ENCODE measurements at places on chromosomes 12 and 14.

DNA sequence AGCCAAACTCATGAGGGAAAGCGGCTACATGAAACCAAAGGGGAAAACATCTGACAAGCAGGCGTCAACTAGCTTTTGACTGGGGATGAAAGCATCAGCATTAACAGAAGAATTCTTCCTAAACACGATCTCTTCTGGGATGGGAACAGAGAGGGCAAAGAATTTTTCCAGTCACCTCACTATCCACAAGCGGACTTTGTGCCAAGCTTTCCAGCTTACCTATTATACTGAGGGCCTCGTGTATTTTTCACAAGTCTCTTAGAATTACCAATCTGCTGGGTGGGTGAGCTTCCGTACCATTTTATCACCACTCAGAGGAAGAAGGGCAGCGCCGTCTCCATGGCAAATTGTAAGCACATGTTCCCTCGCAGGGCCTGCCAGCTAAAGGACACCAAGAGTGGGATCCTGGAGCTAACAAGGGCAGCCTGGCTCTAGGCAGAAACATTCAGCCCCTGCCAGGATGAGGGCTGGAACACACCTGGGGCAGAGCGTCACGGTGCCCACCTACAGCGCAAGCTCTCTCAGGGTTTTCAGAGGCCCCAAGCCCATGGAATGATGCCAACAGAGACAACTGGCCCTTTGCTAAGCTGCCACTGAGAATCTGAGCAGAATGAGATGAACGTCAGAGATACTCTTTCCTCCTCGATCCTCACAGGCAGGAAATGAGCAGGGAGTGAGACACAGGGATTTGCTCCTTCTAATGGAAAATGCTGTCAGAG is 74.6 kb downstream of the CHGA start:
- DNase-seq = no peak

- peak; percentile 91 for DNase-seq
These were observed 55.1 kb downstream of the SSH1 start for GRCh38 chr12:108802101-108802961.

GRCh38 chr12:112046003-112046402 is 32.8 kb downstream of the ERP29 start:
- no peak for DNase-seq

DNA sequence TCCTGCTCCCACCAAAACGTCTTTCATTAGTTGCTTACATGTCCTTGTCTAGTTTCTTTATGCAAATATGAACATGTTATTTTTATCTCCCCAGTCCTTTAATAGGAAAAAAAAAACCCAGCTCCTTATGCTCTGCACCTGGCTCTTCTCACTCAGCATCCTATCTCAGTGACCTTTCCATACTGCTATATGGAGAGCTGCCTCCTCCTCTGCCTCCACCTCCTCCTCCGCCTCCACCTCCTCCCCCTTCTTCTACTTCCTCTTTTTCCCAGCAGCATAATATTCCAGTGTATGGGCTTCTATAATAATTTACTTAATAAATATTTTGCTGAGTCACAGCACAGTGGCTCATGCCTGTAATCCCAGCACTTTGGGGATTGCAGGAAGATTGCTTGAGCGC is 31.5 kb downstream of the ABCB9 start:
- peak; percentile 45 for DNase-seq

DNA sequence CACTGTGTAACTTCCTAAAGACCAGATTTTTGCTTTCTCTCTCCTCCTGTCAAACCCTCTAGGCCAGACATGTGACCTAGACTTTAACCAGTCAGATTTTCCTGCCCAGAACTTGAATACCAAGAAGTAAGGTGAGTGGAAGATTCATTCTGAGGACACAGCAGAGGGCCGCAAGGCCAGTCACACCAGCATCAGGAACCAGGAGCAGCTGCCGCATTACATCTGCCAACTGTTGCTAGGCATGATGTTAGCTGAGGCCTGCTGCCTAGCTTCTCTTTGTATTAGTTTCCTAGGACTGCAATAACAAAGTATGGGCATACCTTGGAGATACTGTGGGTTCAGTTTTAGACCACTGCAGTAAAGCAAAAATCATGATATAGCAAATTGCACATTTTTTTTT is 101.9 kb upstream of the BMP4 start:
- DNase-seq = no peak

DNA sequence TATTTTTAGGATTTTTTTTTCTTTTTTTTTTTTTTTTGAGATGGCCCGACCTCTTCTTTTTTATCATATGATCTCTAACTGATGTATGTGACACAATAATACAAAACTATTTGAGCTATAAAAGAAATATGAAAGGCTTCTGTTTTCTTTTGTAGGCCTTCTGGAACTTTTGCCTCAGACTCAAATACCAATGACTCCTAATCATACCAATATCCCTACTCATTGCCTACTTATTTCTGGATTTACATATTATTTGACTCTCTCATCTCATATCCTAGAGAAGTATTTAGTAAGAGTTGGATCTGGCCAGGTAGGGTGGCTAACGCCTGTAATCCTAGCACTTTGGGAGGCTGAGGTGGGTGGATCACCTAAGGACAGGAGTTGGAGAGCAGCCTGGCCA is 12.7 kb upstream of the WDR89 start:
- no peak for DNase-seq

DNA sequence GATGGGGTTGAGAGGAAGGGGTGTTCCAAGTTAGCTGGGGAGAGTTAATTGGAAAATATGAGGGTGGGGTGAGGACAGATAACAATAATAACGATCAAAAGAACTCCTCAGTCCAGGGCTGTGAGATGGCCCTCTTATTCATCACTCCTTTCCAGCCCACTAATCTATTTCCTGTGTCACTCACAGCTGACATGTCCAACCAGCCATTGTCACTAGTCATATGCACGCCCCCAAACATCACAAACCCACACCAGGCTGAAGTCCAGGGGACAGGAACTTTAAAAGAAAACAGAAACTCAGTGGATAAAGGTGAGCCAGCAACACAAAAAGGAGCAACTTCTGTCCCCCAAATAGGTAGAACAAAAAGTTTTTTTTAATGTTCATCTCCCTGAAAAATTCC is 911 bp downstream of the CALCOCO1 start:
- DNase-seq = no peak

- no peak for DNase-seq
These were observed 207.5 kb downstream of the KIF26A start for GRCh38 chr14:104345621-104346462.

DNA sequence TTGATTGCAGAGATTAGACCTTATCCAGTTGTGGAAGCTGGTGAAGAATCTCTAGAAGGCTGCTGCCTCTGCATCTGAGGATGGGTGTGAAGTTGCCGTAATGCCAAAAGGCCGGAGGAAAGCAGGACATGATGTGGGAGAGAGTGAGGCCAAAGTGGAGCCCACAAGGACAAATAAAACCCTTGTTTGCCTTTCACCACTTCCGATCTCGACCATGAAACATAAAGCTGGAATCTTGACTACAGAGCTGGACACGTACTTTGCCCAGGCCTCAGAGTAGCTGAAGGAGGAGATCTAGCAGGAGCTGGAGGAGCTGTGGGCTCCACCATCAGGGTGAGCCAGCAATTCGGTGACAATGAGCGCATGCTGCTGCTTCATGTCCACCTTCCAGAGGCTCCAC is 5.0 kb upstream of the CACNA1C start:
- DNase-seq = no peak

DNA sequence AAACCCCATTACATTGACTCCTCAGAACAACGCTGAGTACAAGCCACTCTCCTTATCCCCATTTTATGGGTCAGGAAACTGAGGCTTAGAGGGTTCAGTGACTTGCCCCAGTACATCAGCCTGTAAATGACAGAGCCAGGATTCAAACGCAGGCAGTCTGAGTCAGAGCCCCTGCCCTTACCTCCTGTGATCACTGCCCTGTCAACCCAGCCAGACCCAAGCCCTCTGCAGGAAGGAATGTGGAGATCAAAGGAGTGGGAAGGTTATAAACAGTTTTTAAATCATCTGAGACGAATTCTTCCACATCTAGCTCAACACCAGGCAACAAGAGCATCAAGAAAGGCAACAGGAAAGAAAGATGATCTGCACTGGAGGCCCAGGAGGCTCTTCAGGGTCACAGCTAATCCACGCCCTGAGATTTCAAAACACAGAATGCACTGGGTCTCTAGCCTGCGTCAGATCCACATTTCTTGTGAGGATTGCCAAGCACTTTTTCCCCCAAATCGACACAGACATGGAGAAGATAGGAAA is 38.5 kb downstream of the SPTB start:
- no peak for DNase-seq

DNA sequence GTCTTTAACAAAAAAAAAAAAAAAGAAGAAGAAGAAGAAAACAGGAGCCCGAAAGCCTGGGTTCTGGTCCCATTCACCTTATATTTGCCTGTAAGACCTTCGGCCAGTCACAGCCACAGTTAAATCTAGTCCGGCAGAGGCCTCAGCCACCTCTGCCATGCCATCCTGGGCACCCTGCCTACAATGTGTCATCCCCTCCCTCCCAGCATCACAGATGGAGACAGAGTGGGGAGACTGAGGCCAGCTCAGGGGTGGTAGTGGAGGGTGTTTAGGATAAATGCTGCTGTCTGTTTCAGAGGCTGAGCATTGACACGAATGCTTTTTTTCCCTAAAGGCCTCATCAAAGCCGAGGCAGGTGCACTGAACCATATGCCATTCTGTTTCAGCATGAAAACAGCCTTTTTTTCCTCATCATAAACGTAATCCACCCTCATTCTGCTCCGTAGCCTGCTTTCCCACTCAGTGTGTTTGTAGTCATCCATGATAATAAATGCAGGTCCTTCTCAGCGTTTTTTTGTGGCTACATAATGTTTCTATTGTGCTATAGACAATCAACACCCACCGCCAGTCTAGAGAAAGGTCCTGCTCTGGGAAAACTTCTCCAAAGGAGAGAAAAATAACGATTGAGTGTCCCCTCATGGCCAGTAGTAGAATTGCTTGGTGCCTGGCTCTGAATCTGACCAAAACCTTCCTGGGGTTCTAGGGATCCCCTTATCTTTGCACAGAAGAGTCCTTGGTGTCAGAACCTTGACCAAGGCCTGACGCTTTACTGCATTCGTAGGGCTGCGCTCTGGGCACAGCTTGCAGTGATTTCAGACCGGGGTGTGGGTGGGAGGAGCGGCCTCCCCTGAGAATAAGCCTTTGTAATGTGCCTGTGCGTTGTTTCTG is 41.1 kb upstream of the TSPAN9 start:
- DNase-seq = peak; percentile 79

GRCh38 chr14:30779210-30779609 is 95.1 kb upstream of the COCH start:
- DNase-seq = no peak

DNA sequence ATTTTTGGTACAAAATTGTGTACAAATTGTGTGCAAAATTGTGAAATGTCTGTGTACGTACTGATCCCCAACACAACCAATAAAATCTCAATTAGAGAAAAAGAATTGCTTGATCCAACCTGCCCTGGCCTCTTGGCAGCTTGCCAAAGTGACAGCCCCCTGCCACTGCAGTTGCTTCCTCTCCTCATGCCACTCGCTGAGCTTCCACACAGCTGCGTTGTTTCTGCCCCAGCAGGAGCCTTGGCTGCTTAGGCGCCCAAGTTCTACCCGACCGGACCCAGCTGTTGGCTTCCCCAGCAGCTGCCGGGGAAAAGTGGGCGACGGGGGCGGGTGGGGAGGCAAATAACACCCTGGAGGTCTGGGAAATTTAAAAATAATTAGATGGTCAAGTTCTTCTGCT is 171.8 kb upstream of the ATF7IP start:
- DNase-seq = peak; percentile 39

- DNase-seq = no peak
These were observed at the start of gene UBC for GRCh38 chr12:124914392-124915238. UBC (minus strand) TSS chr12:124914650; CDS start chr12:124913771, 879 bp downstream.

DNA sequence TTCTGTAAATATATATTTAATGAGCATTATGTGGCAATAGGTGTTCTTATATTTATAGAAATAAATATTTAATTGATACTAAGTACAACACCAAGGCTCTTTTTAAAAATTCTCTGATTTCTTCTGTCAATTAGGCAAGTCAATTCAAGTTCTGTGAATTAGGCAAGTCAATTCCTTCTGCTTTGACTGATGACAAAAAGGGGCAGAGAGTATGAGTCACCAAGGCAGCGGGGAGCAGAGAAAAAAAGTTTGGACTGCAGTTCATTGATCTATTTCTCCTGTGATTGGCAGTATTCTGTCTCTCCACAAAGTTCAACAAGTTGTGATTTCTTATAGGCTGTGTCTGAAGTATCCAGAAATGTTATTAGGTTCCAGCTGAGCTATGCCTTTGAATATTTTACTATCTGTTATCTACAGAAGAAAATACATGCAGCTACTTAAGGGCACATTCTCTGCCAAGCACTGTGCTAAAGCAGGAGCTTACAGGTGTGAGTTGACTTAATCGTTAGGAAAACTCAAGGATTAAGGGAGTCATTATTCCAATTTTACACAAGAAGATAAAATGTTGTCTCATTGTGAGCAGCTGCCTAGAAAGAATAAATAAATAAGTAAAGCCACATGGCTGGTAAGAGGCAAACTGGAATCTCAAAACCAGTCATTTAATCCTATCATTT is 206.4 kb upstream of the ALG10B start:
- DNase-seq = no peak

GRCh38 chr12:93425736-93426411 is 15.9 kb downstream of the UBE2N start:
- DNase-seq = no peak

DNA sequence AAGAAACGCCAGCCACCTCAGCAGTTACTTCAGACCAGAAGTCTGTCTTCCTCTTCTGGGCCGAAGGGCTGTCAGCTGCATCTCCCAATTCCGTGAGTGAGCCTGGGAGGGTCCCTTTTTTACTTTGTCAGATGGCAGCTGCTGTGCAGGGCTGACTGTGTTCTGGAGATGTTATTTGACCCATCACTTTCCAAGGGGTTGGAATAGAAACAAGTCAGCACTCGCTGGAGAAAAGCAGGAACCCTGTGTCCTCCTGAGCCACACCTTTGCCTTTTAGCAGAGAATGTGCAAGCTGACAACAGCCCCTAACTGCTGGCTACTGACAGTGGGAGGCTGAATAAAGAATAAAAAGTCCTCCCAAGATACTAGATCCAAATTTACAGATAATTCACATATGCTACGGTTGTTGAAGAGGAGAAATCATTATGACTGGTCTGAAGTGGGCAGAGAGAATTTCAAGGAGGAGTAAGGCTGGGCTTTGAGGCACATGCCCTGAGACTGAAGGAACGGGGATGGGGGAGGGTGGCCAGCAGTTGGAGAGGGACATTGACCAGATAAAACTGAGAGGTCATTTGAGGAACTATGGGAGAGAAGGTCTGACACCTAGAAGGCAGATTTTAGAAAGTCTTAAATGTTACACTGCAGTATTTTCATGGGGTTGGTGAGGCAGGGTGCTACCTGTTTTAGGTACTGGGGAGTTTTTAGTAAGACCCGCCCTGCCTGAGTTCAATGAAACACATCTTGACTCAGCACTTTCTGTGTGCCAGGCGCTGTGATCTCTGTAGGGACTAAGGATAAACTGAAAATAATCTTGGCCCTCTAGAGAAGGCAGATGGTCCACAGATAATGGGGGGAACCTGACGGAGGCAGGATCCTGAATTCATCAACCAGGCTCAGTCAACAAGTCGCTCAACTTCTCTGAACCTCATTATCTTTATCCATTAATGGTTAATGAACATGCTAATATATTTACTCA is 27.4 kb downstream of the FAM234B start:
- peak; percentile 80 for DNase-seq

GRCh38 chr12:119208626-119209061 is 29.9 kb downstream of the HSPB8 start:
- DNase-seq = peak; percentile 39

- no peak for DNase-seq
These were observed 23.5 kb upstream of the DYRK2 start for GRCh38 chr12:67625004-67625403.
